NCI-H1436 treated with DMSO at 0.1 percent for 48 hours (cell line): ENCODE measurements at places on chromosomes 12 and 14.

DNA sequence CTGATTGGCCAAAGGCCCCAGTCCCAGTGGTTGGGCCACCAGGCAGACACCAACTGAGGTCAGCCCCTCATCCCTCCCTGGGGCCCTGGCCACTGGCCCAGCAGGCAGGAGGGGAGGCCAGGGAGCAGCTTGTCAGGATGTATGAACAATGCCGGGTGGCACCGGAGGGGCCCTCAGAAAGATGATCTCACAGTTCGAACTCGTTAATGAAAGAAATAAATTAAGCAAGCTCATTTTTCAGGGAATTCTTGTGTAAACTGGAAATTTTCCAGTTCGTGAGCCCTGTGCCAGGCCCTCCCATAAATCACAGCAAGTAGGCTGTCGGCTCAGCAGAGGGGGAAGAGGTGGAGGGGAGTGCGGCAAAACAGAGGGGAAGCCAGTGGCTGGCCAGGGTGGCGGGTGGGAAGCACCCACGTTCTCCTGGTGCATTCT is 177.0 kb upstream of the VASH1 start:
- no peak for DNase-seq

- no peak for DNase-seq
These were observed 13.5 kb upstream of the TNFAIP2 start for GRCh38 chr14:103109535-103110441.

DNA sequence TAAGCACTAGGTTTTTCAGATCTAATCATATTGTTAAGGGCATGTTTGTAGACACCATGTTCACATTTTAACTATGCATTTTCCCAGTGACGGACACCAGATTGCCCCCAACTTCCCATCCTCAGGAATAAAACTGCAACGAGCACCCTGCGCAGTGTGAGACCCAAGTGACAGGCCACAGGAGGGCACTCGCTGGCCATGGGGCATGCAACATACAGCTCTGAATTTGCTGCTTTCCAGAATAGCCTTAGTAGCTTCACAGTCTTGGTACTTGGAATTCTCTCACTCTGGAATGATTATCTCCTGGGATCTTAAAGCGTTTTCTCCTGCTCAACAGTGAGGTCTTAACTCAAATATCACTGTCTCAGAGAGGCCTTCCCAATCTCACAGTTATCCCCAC is 972 bp upstream of the DDX47 start:
- no peak for DNase-seq

DNA sequence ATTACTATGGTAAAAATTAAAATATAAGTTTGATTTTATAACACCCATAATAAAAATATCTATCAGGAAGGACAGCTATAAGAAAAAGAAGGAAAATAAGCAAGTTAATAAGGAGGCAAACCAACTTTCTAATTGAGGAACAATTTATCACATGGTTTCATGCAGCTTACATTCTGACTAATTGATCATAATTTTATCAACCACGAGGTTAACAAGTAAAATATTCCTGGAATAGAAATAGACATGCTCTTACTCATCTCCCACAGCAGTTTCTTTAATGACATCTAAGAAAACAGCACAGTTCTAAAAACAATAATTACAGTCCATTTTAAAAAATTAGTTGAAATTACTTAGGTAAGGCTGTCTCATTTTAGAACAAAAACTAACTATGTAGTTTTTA is 130.8 kb upstream of the KRR1 start:
- no peak for DNase-seq

GRCh38 chr12:68454892-68455291 is 122.7 kb upstream of the MDM1 start:
- peak; percentile 23 for DNase-seq

DNA sequence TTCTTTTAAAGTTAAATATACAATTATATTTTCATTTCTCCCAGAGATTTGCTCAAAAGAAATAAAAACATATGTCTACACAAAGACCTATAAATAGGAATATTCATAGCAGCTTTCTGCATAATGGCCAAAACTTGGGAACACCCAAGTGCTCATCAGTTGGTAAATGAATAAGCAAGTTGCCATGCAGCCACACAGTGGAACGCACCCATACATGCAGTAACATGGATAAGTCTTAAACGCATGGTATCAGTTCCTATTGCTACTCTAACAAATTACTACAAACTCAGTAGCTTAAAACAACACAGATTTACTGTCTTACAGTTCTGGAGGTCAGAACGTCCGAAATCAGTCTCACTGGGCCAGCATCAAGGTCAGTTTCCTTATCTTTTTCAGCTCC is 78.5 kb downstream of the DPF3 start:
- no peak for DNase-seq

DNA sequence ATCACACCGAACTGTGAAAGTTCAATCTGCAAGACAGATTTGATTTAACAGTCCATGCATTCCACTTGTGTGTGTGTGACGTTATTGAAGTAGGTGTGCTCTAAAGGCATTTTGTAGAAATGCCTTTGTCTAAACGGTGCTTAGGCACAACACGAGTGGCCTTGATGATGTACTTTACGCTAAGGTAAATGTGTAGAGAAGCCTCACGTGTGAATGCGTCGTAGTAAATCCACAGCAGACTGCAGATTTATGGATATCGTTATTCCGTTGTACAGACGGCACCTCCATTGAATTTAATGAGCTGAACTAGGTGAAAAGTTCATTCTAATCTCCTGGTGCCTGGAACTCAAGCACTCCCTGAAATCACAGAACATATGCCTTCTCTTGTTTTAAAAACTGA is 202.8 kb upstream of the STXBP6 start:
- DNase-seq: no peak

DNA sequence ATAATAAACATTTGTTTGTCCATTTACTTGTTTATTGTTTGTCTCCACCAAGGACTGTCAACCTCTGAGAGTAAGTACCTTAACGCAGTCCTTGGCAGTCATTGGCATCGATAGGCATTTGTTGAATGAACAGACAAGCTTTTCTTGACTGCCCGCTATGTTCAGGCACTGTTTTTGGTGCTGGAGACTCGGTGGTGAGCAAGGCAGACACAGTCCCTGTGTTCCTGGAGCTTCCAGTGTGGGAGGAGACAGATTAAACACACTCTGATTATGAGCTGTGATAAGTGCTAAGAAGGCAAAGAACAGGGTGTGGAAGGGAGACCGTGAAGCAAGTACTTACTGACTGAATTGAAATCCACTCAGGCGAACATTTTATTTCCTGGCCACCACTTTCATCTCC is 1.2 kb downstream of the ATP6V0A2 start:
- DNase-seq: no peak

GRCh38 chr12:104737791-104738301 is 220.2 kb downstream of the SLC41A2 start:
- DNase-seq: no peak
